Peyer's patch (tissue), 4 donors: ENCODE measurements at places on chromosomes 5 and 9.

GRCh38 chr9:133238272-133238850, 29.3 kb upstream of the OBP2B start:
- peak; percentile 93 for DNase-seq

GRCh38 chr5:172855597-172856292, 21.7 kb downstream of the ERGIC1 start:
- no peak for DNase-seq

DNA sequence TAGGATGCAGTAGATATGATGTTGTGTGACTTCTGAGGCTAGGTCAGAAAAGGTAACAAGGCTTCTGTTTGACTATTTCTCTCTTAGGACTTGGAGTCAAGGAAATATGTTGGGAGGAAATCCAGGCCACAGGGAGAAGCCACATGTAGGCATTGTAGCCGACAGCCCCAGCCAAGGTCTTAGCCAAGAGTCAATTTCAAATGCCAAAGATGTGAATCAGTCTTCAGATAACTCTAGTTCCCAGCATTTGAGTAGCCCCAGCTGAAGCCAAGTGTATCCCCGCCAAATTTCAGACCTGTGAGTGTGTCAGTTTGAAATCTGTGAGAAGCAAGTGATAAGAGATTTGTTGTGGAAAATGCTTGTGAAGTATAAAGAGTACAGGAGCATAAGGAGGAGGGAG, 38.1 kb upstream of the ISL1 start:
- no peak for DNase-seq

DNA sequence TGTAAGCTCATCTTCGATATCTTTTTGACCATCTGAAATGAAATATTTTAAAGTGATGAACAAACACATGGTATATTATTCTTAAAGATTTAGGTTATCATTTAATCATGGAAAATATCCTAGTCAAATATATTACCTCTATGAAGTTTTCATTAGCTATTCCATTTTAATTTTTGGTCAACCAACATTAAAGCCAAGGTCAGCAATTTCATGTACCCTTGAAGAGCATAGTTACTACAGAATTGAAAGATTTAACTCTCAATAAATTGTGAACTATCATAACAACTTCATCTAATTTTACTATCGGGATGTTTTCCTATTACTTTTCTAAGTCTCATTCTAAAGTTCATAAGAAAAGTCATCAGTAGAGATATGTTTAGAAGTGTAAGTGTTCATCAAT, 492.6 kb downstream of the CTNND2 start:
- DNase-seq = no peak

GRCh38 chr9:8821910-8822666, 1022.5 kb upstream of the DMAC1 start:
- DNase-seq = no peak

DNA sequence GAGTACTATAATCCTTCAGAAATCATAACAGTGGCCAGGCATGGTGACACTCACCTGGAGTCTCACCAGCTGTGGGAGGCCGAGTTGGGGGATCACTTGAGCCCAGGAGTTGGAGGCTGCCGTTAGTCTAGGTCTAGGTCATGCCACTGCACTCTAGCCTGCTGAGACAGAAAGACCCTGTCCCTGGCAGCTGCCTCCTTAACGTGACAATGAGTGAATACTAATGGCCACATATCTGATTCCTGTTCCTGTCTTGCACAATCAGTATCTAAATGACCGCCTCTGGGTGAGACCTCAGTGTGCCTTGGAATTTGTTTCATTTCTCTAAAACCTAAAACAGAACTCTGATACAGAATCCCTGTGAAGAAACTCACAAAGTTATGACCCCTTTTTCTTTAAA, 131.0 kb upstream of the DAB2 start:
- DNase-seq = no peak

GRCh38 chr5:128579093-128579492, 41.0 kb upstream of the FBN2 start:
- DNase-seq = no peak
